Right lobe of liver (tissue), 6 donors: ENCODE measurements at places on chromosomes 6 and 20.
A peak's percentile ranks its signal among the peaks of the same experiment; 100 is the strongest.

DNA sequence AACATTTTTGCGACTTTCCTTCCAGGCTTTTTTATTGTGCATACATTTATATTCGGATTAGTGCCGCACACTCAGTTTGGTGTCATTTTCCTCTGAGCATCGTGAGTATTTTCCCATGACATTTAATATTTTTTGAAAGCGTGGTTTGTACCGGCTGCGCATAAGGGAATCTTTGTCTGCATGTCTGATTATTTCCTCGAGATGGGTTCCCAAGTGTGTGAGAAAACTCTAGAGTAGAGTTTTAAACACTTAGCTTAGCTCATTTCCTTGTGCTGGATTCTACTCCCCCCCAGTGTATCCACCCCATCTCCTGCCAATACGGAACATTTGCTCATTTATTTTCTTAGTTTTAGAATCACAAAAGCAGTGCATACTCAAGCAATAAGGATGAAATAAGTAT is 94.3 kb downstream of the CDC5L start:
- H3K27ac ChIP-seq: no peak overlapping the region
- H3K36me3 ChIP-seq: no peaks in the 10 kb centered on the region
- no peak for DNase-seq
- H3K27me3 ChIP-seq: no peaks in the 10 kb centered on the region

DNA sequence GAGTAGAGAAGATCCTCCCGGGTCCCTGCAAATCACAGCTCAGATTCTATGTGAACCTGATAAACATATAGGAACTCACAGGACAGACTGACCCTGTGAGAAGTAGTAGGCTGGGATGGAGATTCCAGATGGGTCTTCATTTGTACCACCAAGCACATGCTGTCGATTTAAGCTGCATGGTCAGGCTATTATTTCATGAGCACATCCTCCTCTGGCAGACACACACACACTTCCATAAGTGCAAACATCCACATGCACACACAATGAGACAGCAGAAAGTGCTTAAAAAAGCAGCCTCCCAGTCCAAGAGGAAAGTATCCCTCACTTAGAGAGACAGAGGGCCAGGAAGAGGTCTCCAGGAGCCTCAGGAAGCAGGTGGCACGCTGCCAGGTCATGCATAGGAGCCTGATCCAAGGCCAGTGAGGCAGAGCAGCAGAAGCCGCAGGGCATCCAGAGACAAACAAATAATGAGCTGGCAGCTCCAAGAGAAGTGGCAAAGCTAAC is 131.8 kb downstream of the UNC5CL start:
- H3K27me3 ChIP-seq: no peaks in the 10 kb centered on the region
- H3K4me1 ChIP-seq: no peaks in the 10 kb centered on the region
- no peak overlapping the region for H3K4me3 ChIP-seq
- no peaks in the 10 kb centered on the region for H3K36me3 ChIP-seq
- no peak overlapping the region for H3K27ac ChIP-seq

DNA sequence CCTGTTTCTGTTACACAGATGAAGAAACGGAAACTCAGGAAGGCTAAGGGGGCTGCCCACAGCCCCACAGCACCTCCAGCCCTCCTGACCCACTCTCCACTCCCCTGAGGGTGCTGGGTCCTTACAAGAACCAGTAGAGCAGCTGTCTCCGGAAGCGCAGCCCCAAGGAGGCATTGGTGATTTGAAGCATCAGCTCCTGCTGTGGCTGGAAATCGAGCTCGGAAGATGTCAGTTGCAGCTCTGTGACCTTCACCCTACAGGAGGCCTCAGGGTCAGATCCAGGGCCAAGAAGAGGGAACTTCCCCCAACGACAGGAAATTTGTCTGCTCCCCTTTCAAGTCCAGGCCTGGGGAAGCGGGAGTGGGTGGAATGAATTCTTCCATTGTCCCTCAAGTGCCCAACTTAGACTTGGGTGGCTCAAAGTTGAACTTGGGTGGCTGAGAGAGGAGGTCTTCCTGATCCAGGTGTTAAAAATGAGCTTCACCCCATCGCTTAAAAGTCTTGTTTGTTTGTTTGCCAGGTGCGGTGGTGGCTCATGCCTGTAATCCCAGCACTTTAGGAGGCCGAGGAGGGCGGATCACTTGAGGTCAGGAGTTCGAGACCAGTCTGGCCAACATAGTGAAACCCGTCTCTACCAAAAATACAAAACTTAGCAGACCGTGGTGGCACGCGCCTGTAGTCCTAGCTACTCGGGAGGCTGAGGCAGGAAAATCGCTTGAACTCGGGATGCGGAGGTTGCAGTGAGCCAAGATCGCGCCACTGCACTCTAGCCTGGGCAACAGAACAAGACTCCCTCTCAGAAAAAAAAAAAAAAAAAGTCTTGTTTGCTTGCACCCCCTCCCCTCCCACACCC is 1.9 kb downstream of the PLTP start:
- no peaks in the 10 kb centered on the region for H3K27me3 ChIP-seq
- H3K4me1 ChIP-seq: no peaks in the 10 kb centered on the region
- H3K36me3 ChIP-seq: no peaks in the 10 kb centered on the region
- H3K4me3 ChIP-seq: no peak overlapping the region

GRCh38 chr20:57991211-57991881 is 237.1 kb downstream of the ANKRD60 start:
- H3K27ac ChIP-seq: no peak overlapping the region
- H3K27me3 ChIP-seq: no peaks in the 10 kb centered on the region
- DNase-seq: no peak
- H3K4me1 ChIP-seq: no peaks in the 10 kb centered on the region
- no peak overlapping the region for H3K4me3 ChIP-seq

DNA sequence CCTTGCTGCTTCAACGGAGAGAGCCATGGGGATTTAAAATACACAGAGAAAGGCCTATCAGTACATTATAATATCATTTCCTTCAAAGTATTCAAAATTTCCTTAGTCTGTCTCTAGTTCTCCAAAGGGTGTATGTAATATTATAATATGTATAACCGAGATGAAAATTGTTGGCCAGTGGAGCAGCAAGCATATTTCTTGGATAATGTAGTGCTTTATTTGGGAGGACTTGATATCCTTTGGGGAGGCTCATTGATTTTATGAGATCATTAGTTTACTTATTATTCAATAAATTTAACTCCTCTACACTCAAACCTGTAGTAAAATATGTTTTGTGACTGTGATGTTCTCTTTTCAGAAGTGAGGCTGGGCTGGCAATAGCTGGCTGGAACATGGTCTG is 802.9 kb upstream of the FLRT3 start:
- no peak overlapping the region for H3K4me3 ChIP-seq
- no peak overlapping the region for H3K27ac ChIP-seq
- no peaks in the 10 kb centered on the region for H3K27me3 ChIP-seq
- H3K4me1 ChIP-seq: peaks cover 20% of the 10 kb centered on the region

DNA sequence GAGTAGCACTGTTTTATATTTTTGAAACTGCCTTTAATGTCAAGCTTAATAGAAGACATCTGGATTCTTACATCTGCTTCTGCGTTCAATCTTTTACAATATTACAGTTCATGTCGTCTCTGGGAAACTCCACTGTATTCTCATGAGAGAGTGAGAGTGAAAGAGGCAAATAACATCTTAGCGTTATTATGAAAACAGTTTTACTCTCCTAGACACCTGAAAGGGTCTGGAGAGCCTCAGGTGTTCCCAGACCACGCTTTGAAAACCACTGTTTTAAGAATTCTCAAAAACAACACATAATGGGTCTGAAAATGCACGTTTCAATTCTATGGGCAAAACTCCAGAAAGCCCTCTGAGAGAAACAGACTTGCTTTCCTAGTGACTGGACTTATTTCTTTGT is 63.3 kb downstream of the ARHGAP18 start:
- no peaks in the 10 kb centered on the region for H3K36me3 ChIP-seq
- no peak for DNase-seq
- no peak overlapping the region for H3K4me3 ChIP-seq
- H3K27ac ChIP-seq: no peak overlapping the region

- peak overlapping the region; percentile 72 for H3K4me3 ChIP-seq
- no peaks in the 10 kb centered on the region for H3K27me3 ChIP-seq
Observed at GRCh38 chr6:28336284-28337120, 554 bp upstream of the ZSCAN31 start.

DNA sequence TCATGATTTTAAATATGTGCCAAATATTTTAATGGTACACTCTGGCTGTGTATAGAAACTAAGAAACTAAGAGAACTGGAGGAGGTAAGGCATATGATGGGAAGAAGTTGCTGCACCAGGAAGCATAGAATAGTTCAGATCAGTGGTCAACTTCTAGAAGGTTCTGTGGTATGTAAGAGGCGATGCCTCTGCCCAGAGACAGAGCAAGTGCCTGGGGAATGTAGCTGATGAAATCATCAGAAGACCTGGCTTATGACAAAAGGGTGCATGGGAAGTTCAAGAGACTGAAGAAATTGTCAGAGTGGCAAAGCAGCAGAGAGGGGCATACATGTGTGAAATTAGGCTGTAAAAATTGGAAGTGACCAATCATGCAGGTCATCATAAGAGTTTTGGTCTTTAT is 580.8 kb downstream of the BMP2 start:
- DNase-seq: no peak
- H3K36me3 ChIP-seq: no peaks in the 10 kb centered on the region
- no peak overlapping the region for H3K4me3 ChIP-seq
- no peaks in the 10 kb centered on the region for H3K27me3 ChIP-seq

DNA sequence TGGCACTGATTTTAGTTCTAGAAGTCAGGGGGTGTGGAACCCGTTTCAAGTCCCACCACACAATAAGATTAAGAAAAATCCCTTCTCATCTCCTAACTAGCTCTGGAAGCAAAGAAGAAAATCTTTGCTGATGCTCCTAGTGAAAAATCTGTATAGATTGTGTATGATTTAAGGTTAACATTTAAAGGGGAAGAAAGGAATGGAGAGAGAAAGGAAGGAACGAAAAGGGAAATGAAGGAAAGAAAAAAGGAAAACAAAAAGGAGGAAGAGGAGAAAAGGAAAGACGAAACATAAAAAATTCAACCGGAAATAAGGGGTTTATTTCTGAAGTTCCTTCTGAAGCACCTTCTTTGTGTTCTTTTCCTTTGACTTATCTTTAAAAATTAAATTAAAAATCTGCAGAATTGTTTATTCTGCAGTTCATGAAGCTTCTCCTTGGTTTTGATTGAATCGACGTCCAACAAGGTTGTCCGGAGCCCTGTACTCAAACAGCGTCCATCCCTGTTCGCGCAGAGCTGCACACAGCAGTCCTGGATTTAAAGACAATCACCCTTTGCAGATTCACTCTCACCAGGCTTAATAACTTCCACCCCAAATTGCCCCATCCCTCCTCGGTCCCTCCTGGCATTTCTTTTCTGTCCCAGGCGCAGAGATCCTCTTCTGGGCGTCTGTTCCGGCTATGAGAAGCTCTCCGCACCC is 1.6 kb upstream of the TFAP2B start:
- peaks cover 9% of the 10 kb centered on the region for H3K27me3 ChIP-seq
- H3K4me3 ChIP-seq: no peak overlapping the region
- DNase-seq: no peak
- no peaks in the 10 kb centered on the region for H3K36me3 ChIP-seq

DNA sequence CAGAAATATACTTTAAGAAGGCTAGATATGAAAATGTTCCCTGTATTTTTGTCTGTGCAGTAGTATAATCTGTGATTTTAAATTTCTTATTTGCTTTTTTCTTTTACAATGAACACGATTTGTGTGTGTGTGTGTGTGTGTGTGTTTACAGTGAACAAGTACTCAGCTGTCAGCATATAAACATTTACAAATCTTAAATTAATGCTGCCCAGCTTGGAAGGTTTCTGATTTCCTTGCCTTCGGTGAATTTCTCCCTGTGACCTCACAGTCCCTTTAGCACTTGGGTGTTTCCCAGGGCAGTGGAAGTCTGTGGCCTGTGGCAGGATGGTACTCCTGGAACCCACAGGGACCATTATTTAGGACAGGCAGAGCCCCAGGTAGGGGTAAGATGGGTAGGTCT is 37.6 kb downstream of the TXLNB start:
- no peaks in the 10 kb centered on the region for H3K27me3 ChIP-seq
- H3K4me3 ChIP-seq: no peak overlapping the region
- H3K27ac ChIP-seq: no peak overlapping the region
- H3K36me3 ChIP-seq: no peaks in the 10 kb centered on the region

GRCh38 chr6:161366301-161366923 is 92.6 kb upstream of the AGPAT4 start:
- H3K27ac ChIP-seq: no peak overlapping the region
- no peak for DNase-seq
- no peaks in the 10 kb centered on the region for H3K4me1 ChIP-seq
- H3K4me3 ChIP-seq: no peak overlapping the region
- H3K36me3 ChIP-seq: no peaks in the 10 kb centered on the region

- peaks cover 10% of the 10 kb centered on the region for H3K36me3 ChIP-seq
- H3K27ac ChIP-seq: no peak overlapping the region
- peaks cover 35% of the 10 kb centered on the region for H3K4me1 ChIP-seq
- DNase-seq: no peak
- H3K27me3 ChIP-seq: no peaks in the 10 kb centered on the region
Observed at GRCh38 chr20:44398335-44398734, 42.8 kb downstream of the HNF4A start.

DNA sequence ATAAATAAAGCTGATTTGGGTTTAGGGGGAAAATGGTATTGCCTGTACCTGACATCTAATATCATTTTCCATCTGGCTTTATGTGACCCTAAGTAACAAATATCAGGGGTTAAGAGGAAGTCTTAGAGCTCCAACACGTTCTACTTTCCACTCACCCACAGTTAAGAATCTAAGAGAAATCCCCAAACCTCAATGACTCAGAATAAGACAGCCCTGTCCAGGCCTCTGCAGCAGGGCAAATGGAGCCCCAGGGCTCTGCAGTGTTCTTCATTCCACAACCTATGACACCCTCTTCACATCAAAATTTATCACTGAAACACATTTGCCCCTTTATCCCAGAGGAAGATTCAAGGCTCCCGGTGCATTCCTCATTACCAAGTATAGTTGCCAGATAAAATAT is 20.3 kb upstream of the TENT5A start:
- no peak for DNase-seq
- no peaks in the 10 kb centered on the region for H3K36me3 ChIP-seq
- H3K4me3 ChIP-seq: no peak overlapping the region
- H3K4me1 ChIP-seq: no peaks in the 10 kb centered on the region
- H3K27me3 ChIP-seq: no peaks in the 10 kb centered on the region

DNA sequence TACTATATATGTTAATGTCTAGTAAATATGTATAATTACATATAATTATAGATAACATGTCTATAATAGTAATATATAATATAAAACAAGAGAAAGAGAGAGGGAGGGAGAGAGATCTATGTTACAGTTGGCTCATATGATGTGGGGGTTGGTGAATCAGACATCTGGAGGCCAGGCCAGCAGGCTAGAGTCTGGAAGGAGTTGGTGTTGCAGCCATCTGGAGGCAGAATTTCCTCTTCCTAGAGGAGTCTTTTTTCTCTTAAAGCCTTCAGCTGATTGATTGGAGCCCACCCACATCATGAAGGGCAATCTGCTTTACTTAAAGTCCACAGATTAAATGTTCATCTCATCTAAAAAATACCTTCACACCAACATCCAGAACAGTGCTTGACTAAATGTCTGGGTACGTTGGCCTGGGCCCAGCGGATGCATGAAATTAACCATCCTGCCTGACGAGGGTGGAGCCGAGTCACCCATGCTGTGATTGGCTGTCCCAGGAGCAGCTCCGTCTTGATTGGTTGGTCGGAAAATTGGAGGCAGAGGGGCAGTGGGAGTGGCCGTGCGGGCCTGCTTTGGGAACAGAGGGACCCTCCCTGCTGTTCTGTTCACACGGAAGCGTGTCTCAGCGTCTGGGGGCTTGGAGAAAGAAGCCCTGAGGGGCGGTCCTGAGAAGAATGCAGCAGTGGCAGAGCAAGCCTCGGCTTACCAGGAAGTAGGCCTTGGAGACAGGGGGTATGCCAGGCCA is 392.4 kb downstream of the QKI start:
- no peaks in the 10 kb centered on the region for H3K4me1 ChIP-seq
- H3K36me3 ChIP-seq: no peaks in the 10 kb centered on the region
- DNase-seq: no peak
- H3K4me3 ChIP-seq: no peak overlapping the region
- H3K27ac ChIP-seq: no peak overlapping the region

- H3K27me3 ChIP-seq: no peaks in the 10 kb centered on the region
- H3K4me1 ChIP-seq: peaks cover 5% of the 10 kb centered on the region
- no peak overlapping the region for H3K4me3 ChIP-seq
- no peak overlapping the region for H3K27ac ChIP-seq
- no peaks in the 10 kb centered on the region for H3K36me3 ChIP-seq
Observed at GRCh38 chr6:12288211-12288618, 1.9 kb upstream of the EDN1 start.
